ENCODE measurements at places on chromosomes 4 and X.

- no peak for DNase-seq
These were observed 367.5 kb upstream of the CTSO start for GRCh38 chr4:156321203-156321602.

- DNase-seq, result no peak
These were observed 237.4 kb upstream of the UGT8 start for GRCh38 chr4:114361249-114361648.

- no peak for DNase-seq
These were observed 845 bp downstream of the ZAR1 start for GRCh38 chr4:48490680-48491513.

DNA sequence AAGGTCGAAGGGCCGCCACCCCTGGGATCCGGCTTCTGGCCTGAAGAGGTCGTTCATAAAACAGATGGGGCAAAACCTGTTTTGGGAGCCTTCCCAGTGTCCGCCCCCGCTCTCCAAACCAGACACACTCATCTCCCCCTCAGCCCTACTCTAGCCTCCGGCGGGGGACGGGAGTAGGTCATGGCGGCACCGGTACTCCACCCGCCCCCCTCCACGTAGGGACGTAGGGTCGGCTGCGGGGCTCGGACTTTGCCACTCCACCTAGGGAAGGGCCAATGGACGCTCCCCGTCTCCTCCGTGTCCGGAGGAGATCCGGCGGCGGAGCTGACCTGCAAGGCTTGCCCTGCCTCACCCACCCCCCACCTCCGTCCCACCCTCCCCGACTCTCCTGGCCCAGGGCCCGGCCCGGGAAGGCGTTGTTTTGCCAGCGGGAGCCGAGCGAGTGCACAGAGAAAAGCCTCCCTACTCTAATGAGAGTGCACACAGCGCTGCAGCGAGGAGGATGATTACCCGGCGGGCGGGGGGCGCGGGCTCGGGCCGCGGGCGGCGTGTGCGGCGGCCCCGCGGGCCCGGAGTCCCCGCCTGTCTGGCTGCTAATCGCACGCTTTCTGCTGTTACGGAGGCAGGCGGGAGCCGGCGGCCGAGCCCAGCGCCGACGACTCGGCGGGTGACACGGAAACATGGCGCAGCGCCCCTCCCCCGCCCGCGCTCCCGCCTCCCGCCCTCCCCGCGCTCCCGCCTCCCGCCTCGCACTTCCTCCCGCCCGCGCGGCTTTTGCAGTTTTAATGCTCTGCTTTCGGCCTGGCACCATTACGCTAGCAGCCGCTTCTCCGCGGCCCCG, 8.3 kb upstream of the BCOR start:
- peak; percentile 27 for DNase-seq

DNA sequence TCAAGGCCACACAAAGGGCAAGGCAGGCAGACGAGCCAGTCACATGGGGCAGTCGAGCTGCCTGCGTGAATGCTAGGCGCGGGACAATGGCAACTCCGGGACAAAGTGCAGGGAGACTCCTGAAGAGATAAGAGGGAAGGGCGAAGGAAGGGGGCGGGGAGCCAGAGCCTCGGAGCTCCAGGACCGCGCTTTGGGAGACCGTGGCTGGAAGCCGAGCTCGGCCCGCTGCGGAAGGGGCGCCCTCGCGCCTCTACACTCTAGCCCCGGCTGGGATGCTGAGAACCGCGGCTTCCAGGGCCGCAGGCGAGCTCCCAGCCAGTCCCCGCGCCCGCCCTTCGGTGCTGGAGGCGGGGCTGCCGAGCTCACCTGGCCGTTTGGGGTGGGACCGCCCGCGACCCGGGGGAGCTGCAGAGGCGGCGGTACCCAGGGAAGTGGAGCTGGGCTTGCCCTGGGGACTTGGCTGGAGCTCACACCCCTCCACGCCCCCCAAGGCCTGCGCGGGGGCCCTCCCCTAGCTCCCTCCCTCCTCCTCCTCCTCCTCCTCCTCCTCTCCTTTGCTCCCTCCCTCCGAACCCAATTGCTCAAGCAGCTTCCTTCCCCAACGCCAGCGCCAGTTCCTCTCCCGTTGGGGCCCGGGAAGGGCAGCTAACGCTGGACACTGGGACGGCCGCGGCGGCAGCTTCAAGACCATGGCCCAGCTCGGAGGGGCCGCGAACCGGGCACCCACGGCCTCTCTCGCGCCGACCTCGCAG, at the start of gene SOWAHD:
Gene SOWAHD, plus strand, starts transcription at position 610 of the 752 bp plus-strand sequence. Its CDS starts 80 bp downstream, at position 690.
- no peak for DNase-seq

GRCh38 chr4:70885174-70885573, 17.0 kb upstream of the MOB1B start:
- no peak for DNase-seq

GRCh38 chrX:41333003-41333743, 789 bp upstream of the DDX3X start:
- DNase-seq, result peak; percentile 81

- peak; percentile 4 for DNase-seq
These were observed 47.8 kb upstream of the HSD17B10 start for GRCh38 chrX:53481816-53482465.

Measured in activated CD8-positive, alpha-beta memory T cell treated with anti-CD3 and anti-CD28 coated beads for 48 hours (primary cell).